Activated CD4-positive, alpha-beta T cell treated with anti-CD3 and anti-CD28 coated beads for 24 hours (primary cell): ENCODE measurements at places on chromosomes 7 and 10.

DNA sequence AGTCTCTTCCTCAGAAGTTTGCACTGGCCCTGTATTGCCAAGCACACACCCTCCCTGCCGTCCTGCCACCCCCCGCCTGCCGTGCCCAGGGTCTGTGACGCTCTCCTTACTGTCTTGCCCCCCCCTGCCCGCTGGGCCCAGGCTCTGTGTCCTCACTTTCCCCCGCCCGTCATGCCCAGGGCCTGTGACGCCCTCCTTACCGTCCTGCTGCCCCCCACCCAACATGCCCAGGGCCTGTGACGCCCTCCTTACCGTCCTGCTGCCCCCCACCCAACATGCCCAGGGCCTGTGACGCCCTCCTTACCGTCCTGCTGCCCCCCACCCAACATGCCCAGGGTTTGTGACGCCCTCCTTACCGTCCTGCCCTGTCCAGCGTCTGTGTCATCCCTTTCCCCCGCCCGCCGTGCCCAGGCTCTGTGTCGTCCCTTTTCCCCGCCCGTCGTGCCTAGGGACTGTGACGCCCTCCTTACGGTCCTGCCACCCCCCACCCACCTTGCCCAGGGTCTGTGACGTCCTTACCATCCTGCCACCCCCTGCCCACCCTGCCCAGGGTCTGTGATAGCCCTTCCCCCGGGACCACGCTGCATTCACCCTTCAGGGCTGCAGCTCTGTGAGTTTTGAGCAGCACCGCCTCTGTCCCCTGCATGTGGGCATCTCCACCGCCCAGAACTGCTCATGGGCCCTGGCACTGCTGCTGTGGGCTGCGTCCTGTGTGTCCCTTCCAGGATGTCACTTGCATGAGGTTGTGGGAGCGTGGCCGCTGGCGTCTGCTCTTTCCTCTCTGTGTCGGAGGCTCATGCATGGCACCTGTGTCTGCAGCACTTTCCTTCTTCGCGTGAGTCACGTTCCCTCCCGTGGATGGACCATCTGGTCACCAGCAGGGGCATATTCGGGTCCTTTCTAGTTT lies 19.3 kb upstream of the PRKAR1B start:
- no peak for DNase-seq

DNA sequence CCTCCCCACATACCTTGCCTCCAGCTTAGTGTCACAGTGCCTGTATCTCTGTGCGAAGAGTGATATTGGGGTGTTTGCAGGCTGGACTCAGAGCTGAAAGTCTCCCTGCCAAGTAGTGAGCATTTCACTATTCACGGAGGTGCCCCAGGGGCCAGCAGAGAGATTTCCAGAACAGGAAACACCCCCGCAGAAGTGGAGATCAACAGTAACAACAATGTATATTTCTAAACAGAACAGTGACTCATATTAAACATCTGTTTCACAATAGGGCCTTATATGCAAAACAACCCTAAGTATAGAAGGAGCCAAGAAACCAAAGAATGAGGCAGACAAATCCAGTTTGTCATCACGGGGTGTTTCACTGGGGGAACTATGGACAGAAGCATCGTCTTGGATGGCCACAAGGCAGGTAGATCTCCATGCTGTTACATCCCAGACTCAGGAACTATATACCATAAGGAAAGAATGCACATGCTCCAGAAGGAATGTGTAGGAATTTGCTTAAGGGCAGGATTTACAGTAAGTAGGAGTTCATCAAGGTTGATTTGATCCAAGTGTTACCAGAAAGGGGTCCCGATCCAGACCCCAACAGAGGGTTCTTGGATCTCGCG lies 29.3 kb upstream of the CCL24 start:
- DNase-seq, result no peak

- no peak for DNase-seq
Observed at GRCh38 chr10:61692447-61693010, 29.8 kb downstream of the CABCOCO1 start.

GRCh38 chr10:133010095-133010842 lies 67.9 kb upstream of the CFAP46 start:
- DNase-seq, result no peak

DNA sequence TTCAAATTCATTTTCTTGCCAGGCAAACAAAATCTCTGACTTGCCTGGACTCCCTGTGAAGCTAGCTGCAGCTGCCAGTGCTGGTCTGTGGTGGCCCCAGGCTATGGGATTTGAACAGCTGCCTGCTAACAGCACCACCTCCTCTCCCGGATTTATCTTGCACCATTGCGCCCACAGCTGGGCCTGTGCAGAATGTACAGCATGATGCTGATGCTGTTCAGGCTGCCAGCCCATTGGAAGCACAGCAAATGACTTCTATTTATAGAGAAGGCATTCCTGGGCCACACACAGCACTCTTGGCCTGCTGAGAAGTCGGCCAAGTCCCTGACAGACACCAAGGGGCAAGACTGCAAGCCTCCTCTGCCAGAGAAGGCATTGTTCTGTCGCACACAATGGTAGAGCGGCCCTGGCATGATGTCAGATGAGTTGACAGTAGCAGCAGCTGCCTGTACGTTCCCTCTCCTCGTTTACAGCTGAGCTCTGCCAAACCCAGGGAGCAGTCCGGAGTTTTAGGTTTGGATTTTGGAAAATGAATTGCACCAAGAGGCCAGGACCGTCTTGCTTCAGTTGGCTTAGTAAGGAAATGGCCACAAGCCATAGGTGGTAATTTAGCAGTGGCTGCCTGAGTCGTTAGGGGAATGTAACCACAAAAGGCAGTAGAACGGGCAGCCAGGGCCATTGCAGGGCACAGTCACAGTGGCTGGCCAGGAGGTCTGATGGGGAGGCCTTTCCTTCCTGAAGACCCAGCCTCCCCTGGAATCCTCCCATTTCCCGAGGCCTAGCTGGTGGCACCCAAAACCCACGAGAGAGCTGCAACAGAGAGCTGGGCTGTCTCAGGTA lies 38.5 kb downstream of the MTURN start:
- DNase-seq, result no peak

DNA sequence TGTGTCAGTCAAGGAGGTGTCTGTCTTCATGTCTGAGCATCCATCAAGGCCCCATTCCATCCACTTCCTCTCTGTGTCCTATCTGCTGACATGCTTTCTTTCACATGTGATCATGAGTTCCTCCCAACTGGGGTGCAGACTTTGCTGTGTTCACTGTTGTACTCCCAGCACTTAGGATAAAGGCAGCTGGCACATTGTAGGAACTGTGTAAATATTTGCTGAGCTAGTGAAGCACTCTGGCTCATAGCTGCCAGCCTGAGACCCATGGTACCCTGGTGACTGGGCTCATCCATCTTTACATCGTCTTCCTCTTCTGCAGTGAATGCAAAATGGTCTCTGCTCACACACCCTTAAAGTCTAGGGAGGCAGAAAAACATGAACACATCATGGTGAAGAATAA lies 242.2 kb upstream of the IGFBP3 start:
- no peak for DNase-seq

GRCh38 chr7:4325732-4326131 lies 356.4 kb upstream of the FOXK1 start:
- DNase-seq, result no peak

DNA sequence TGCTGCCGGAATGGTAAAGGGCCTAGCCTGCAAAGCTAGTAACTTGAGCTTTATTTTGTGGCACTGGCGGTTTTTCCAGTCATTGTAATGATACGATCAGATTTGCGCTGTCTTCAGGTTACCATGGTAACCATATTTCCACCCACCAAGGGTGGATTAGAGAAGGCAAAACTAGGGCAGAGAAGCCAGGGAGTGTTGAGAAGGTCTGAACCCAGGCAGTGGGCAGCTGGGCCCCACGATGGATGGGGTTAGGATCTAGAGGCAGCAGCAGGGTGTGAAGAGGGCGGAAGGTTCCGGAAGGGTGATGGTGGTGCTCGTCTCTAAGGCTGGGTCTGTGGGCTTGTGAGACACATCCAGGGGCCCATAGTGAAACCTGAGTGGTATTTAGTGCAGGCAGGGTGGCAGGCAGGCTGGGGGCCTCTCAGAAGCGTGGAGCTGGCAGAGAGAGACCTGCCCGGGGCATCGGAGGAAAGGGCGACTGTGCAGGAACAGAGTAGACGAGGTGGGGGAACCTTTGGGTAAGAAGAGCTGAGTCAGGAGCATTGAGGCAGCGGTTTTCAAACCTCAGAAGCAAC lies 87.9 kb upstream of the GTF2I start:
- DNase-seq, result no peak

DNA sequence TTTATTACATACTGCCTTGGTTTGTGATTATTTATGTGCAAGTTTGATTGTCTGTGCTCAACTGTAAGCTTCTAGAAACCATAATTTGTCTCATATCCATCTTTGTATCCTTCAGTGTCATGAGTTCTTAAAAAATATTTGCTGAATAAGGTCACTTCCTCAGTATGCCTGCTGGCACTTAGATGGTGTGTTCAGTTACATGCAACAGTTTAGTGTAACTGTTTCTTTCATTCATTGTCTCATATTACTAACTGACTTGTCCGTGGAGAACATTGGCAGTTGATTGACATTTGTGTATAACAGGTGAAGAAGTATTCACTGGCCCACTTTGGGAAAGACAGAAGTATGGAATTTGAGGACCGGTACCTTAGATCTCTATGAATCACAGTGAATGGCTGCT lies 236.9 kb downstream of the PRKG1 start:
- DNase-seq, result no peak

GRCh38 chr7:28748933-28749584 lies 209.1 kb downstream of the TRIL start:
- no peak for DNase-seq

DNA sequence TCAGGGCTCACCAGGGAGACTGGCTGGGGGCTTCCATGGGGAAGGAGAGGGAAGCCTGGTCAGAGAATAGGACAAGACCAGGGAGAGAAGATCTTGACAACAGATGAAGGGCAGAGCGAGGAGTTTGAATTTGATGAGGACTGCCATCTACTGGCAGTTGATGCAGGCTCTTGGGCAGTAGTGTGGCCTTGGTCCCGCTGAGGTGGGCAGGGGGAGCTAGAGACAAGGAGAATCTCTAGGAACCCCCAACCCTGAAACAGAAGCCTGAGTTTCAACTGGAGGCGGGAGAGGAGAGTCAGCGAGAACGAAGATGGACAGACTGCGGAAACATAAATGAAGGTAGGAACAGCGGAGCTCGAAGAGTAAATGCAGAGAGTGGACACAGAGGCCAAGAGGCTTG lies 81.0 kb downstream of the PPP1R3C start:
- no peak for DNase-seq

DNA sequence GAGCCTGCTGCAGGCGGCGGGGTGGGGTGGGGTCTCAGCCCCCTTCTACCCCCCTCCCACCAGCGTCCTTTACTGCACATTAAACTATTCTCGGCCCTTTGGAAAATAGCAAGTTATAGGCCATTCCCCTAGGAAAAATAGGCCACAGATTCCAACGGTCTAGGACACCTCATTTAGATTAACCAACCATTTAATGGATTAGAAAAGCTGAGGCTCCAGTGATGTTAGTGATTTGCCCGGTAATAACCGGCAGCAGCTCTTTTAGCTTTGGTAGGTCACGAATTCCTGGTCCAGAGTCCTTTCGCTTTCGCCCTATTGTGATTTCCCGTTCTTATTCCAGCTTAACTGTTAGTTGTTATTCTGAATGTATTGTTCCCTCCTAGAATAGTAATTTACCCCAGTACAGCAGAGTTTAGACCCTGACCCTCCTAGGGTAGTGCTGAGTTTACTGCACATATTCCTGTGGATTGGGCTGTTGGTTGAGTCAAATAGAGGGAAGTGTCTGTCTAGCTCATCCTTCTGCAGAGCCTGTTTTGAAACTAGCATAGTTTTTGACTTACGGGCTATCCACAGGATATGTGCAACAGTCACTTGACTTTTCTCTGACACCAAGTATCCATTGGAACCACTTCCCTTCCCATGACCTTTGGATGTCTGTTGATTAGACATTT lies 754 bp downstream of the GSTO1 start:
- no peak for DNase-seq

GRCh38 chr10:116300542-116300941 lies 23.7 kb upstream of the CCDC172 start:
- DNase-seq, result no peak

DNA sequence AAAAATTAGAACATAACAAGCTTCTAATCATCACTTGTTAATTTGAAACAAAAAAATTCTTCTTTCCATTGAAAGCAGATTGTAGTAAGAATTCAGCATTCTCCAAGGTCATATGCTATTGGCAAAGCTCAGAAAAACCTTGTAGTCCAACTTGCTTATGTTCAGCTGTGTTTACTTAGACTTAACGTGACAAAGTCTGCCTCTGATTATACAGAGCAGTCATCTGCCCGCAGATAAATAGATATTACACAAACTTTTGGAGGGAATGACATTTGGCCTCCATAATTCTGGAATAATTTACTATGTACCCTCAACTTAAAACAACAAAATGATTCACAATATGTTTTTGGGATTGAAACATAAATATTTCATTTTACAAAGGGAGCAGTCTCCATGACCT lies 45.8 kb downstream of the MKX start:
- DNase-seq, result no peak

DNA sequence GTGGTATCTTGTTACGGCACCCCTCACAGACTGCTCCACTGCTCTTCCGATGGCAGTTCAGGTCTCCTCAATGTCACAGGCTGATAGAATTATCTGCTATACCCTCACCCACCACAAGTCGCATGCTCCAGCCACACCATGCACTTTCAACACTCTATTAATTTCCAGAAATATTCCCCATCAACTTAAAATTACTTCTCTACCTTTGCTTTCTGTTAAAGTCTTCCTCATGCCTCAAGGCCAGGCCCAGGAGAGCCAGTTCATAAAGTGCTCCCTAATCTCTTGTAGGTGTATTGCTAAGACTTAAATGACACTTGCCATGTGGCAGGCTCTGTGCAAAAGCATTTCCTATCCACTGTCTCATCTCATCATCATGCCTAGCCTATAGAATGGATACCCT lies 105.9 kb upstream of the ARID5B start:
- no peak for DNase-seq

DNA sequence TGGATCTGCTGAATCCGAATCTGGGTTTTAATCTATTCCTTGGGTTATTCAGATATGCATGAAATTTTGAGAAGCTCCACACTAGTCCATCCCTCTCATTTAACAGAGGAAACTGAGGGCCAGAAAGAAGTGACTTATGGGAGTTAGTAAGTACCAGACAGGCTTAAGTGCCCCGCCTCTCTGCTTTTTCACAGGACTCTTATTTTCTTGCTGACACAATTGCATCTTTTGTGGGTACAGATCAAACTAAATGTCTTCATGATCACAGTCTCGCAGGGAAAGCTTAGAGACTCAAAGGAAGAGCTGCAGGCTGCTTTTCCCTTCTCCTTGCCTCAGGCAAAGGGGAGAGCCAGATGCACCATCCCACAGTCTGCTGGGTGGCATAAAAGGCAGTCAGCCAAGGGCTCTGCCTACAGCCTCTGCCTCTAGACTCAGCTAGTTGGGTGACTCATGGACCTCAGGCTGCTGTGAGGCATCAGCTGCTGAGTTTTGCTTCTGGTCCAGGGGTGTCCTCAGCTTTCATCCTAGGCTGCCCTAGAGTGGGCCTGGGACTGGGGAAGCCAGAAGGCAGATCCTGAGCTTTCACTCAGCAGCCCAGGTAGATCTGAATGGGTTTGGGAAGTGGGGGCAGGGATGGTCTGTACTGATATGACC lies 11.6 kb downstream of the GOLGA7B start:
- DNase-seq, result no peak
